ENCODE measurements at places on chromosomes 2 and 18.

DNA sequence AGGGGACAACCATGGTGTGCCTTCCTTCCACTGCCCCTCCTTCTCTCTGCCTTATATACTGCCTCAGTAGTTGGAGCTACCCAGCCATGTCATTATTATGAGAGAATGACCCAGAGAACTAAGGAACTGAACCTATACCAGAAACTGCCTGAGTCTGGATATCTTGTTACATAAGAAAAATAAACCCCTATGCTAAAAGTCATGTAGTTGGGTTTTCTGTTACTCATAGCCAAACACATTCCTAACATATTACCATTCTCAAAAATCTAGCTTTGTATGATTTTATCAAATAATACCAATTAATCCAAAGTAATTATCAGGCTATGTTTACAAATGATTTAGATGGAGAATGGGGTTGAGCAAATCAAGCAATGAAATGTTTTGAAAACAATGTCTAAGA is 15.0 kb upstream of the KLF7 start:
- no peak for DNase-seq

- DNase-seq = no peak
Observed at GRCh38 chr18:42174909-42175308, 219.9 kb downstream of the PIK3C3 start.

- DNase-seq = no peak
Observed at GRCh38 chr2:111015283-111015995, 105.3 kb upstream of the BCL2L11 start.

- DNase-seq = no peak
Observed at GRCh38 chr2:49686897-49687442, 532.7 kb upstream of the FSHR start.

GRCh38 chr2:100267751-100268150 is 54.5 kb downstream of the LONRF2 start:
- DNase-seq = no peak
